Stimulated activated CD8-positive, alpha-beta memory T cell treated with anti-CD3 and anti-CD28 coated beads, Interleukin-4, amount 100 ng/mL, for 1 hour (primary cell): ENCODE measurements at places on chromosomes 2 and 18.

DNA sequence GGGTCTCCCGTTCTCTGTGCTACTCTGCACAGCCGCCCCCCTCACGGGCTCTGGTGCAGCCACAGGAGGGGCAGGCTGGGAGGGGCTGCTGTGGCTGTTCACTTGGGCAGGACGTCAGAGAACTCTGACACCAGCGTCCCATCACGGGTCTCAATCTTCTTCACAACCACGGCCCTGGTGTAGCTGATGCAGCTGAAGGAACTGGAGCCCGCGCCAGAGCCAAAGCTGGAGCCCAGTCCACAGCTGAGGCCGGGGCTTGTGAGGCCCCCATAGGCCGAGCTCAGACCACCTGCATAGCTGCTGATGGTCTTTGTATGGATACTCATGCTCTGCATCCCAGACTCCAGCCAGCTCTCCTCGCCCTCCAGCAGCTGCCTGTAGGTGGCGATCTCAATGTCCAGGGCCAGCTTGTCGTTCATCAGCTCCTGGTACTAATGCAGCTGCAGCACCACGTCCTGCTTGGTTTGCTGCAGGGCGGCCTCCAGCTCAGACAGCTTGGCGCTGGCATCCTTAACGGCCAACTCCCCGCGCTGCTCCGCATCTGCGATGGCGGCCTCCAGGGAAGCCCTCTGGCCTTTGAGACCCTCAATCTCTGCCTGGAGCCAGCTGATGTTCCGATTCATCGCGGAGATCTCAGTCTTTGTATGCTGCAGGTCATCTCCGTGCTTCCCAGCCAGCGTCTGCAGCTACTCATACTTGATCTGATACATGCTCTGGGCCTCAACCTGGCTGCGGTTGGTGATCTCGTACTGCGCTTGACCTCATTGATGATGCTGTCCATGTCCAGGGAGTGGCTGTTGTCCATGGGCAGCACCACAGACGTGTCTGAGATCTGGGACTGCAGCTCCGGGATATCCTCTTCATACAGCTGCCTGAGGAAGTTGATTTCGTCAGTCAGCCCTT, 7.4 kb upstream of the DUSP19 start:
- DNase-seq = no peak

DNA sequence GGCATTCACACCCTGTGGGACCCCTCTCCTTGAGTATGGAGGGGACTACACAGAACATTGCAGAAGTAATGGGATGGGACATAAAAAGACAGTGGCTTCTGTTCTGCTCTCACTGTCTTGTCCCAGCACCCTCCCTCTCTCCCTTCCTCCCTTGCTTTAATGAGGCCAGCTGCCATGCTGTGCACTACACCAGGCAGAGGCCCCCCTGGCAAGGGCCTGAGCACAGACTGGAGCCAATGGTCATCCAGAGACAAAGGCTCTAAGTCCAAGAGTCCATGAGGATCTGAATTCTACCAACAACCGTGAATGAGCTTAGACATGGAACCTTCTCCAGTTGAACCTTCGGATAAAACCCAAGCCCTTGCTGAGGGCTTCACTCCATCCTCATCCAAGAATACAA, 263.0 kb downstream of the NDUFA10 start:
- no peak for DNase-seq

DNA sequence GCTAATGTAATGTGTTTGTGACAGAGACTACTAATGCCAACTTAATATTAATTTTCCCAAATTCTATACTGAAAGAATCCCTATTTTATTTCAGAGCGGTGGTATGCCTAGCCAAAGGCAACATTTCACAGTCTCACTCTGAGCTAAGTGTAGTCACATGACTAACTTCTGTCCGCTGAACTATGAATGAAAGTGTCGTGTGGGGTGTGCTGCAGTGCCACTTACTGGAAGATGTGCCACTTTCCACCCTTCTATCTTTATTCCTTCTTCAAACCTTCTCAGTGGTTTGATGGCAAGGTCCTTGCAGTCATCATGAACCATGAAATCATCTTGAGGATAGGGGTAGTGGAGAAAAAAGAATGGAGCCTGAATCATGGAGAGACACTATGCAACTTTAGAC, 47.3 kb upstream of the C1D start:
- DNase-seq = no peak

DNA sequence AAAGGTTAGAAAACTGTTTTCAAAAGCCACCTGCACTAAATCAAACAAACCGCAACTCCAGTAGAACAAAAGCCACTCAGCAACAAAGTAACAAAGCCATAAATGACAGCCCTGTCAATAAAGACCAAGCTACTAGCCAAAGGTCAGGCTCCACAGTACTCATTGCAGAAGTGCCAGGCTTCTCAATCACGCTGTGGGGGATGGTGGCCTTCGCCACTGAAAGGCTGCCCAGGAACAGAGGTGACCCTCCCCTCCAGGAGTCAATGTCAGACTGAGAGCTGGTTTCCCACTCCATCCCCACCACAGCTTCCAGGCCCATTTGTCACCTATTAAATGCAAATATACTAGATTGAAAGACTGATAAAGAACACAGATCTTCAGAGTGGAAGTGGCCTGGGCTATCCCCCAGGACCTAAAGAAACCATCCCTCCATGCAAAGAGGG, 5.9 kb downstream of the ATP8B1 start:
- DNase-seq = no peak

- no peak for DNase-seq
Observed at GRCh38 chr2:101728865-101729264, 31.4 kb downstream of the MAP4K4 start.

DNA sequence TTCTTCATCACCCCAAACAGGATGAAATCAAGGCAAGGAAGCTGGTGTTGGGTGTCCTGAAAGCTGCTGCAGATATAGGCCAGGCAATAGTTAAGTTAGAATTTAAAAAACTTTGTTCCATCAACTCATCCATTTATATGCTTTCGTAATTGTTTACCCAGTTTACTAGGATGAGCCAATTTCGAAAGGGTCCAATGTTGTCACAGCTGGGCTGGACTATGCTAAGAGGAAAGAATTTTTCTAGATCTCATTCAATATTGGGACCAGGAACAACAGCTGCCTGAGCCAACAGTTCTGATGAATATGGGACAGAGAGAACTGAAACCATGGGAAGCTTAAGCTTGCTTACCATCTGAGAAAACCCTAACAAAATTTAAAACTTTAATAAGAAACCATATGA, 21.6 kb upstream of the SP3 start:
- no peak for DNase-seq

DNA sequence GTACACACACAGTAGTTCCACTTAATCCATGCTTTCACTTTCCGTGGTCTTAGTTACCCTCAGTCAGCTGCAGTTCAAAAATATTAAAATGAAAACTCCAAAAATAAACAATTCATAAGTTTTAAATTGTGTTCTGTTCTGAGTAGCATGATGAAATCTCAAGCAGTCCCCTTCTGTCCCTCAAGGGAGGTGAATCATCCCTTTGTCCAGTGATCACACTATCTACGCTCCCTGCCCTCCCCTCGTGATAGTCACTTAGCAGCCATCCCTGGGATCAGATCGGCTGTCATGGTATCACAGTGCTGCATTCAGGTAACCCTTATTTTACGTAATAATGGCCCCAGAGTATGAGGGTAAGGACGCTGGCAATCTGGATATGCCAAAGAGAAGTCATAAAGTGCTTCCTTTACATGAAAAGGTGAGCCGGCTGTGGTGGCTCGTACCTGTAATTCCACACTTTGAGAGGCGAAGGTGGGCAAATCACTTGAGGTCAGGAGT, 5.8 kb upstream of the RTN4 start:
- DNase-seq = no peak

DNA sequence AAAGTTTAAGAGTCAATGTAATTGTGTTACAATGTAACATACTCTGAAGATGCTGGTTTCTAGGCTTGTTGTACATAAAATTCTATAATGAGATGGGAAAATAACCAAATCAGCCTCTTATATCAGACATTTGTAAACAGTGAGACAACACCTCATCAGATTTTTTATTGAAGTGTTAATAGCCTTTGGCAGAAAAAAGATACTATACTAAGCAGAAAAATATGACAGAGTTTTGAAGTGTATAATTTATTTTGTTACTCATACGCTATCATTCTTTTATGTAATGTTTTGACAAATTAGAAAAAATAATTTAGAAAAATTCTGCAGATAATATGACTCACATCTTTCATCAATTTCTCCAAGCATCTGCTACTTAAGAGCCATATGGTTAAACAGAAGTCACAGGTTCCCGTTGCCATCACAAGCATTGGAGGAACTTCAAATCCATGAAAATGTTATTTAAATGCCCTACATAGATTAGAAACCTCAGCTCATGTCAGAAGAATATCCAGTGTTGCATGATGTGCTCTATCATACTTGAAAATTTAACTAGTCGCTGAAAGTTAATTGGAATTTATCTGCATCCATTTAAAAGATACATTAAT, 535.4 kb downstream of the LRP1B start:
- DNase-seq = no peak

DNA sequence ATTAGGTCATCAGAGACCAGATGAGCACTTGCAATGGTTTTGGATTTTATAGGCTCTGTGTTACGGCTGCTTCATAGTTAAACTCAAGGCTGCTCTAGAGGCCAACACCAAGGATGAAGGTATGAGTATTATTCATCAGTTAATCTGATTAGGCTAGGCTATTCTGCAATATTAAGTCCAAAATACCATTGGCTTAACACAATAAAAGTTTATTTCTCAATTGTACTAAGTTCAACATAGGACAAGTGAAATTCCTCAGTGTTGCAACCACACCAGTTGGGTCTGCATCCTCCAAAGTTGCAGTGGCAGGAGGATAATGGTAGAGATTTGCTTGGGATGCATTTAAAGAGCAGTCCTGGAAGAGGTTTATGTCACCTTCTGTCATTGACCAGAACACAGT, 538.3 kb upstream of the CDH2 start:
- no peak for DNase-seq

- no peak for DNase-seq
Observed at GRCh38 chr18:63025251-63026090, 294.1 kb downstream of the BCL2 start.

DNA sequence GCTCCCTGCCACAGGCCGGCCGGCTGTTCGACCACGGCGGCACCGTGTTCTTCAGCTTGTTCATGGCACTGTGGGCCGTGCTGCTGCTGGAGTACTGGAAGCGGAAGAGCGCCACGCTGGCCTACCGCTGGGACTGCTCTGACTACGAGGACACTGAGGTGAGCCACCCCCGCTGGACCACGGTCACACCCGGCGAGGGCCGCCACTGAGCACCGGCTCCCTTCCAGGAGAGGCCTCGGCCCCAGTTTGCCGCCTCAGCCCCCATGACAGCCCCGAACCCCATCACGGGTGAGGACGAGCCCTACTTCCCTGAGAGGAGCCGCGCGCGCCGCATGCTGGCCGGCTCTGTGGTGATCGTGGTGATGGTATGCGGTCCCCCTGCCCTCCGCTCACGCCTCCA, 20.8 kb downstream of the ANO7 start:
- no peak for DNase-seq

- no peak for DNase-seq
Observed at GRCh38 chr2:54455563-54456361, at the start of gene SPTBN1. SPTBN1 (plus strand) TSS chr2:54456327; CDS start chr2:54526419, 70,092 bp downstream.

DNA sequence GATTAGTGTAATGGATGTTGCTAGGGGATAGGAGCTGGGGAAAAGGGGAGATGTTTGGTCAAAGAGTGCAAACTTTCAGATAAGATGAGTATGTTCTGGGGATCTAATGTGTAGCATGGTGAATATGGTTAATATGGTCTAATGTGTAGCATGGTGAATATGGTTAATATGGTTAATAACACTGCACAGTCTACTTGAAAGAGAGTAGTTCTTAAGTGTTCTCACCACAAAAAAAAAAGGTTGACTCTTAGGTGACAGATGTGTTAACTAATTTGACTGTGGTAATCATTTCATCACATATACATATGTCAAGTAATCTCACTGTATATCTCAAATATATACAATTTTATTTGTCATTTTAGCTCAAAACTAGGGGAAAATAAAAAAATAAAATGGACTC, 121.3 kb upstream of the CD226 start:
- DNase-seq = no peak

DNA sequence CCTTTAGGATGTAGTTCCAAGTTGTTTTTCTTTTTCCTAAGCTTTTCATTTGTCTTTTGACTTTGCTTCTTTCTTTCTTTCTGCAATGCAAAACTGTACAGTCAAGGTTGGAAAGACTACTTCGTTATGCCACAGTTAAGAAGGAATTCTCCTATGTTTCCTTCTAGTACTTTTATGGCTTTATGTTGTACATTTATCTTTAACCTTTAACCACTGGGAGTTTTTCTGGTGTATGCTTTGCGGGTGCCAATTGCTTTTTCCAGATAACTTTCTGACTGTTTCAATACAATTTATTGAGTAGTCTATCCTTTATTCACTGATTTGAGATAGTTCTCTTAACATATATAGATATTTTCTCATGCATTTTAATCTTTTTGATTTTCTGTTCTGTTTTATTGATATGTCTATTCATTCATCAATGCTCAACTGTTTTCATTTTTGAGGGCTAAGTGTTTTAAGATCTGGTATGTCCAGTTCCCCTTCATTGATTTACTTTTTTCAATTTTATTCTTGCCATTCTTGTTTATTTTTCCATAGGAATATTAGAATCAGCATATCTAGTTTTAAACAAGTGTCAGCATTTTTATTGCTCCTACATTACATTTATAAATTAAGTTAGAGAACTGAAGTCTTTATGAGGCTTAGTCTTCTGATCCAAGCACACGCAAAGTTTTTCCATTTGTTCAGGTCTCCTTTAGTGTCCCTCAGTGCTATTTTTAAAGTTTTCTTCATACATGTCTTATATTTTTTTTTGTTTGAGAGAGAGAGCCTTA, 49.9 kb upstream of the COX7A2L start:
- no peak for DNase-seq

DNA sequence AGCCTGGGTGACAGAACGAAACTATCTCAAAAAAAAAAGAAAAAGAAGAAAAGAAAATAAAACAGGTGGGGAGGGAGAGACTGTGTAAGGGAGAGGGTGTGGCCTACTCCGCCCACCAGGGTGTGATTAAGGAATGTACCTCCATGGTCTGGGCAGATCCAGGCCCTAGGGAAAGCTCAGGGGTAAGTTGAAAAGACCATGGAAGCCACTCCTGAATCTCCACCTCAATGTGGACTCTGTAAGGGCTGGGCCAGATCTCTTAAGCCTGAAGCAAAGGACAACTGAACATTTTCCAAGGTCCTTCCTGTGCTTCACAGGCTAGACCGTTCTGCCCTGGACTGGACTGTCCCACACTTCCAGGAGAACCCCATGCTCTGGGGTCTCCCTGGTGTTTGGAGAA, 9.7 kb upstream of the ATG16L1 start:
- no peak for DNase-seq

DNA sequence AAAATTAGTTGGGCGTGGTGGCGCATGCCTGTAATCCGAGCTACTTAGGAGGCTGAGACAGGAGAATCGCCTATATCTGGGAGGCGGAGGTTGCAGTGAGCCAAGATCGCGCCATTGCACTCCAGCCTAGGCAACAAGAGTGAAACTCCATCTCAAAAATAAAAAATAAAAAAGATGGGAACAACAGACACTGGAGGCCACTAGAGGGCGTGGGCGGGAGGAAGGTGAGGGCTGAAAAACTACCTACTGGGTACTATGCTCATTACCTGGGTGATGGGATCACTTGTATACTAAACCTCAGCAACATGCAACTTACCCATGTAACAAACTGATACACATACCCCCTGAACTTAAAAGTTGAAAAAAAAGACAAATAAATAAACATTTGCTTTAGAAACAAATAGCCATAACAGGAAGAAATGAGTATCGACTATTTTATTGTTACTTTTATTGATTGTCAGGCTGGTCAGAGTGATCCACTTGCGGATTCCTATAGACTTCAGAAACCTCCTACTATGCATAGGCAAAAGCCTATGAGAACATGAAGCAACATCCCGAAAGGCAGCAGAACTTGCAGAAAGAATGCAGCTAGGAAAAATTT, 61.0 kb downstream of the TMEM163 start:
- no peak for DNase-seq

GRCh38 chr2:172968061-172968469, 107.6 kb upstream of the MAP3K20 start:
- DNase-seq = no peak
